ENCODE measurements at places on chromosomes 2 and 18.

GRCh38 chr2:159209341-159210306 is 76.9 kb downstream of the WDSUB1 start:
- no peak overlapping the region for H3K27ac ChIP-seq
- DNase-seq = peak; percentile 59
- H3K4me1 ChIP-seq = peaks cover 11% of the 10 kb centered on the region
- no peaks in the 10 kb centered on the region for H3K27me3 ChIP-seq

- no peak overlapping the region for H3K4me3 ChIP-seq
- H3K36me3 ChIP-seq = no peaks in the 10 kb centered on the region
- DNase-seq = no peak
- H3K4me1 ChIP-seq = no peaks in the 10 kb centered on the region
These were observed 121.5 kb downstream of the WDSUB1 start for GRCh38 chr2:159165048-159165447.

GRCh38 chr2:20604401-20604911 is 46.4 kb downstream of the HS1BP3 start:
- no peaks in the 10 kb centered on the region for H3K4me1 ChIP-seq
- no peak overlapping the region for H3K4me3 ChIP-seq
- no peaks in the 10 kb centered on the region for H3K36me3 ChIP-seq
- no peak overlapping the region for H3K27ac ChIP-seq
- H3K27me3 ChIP-seq = peaks cover 2% of the 10 kb centered on the region

DNA sequence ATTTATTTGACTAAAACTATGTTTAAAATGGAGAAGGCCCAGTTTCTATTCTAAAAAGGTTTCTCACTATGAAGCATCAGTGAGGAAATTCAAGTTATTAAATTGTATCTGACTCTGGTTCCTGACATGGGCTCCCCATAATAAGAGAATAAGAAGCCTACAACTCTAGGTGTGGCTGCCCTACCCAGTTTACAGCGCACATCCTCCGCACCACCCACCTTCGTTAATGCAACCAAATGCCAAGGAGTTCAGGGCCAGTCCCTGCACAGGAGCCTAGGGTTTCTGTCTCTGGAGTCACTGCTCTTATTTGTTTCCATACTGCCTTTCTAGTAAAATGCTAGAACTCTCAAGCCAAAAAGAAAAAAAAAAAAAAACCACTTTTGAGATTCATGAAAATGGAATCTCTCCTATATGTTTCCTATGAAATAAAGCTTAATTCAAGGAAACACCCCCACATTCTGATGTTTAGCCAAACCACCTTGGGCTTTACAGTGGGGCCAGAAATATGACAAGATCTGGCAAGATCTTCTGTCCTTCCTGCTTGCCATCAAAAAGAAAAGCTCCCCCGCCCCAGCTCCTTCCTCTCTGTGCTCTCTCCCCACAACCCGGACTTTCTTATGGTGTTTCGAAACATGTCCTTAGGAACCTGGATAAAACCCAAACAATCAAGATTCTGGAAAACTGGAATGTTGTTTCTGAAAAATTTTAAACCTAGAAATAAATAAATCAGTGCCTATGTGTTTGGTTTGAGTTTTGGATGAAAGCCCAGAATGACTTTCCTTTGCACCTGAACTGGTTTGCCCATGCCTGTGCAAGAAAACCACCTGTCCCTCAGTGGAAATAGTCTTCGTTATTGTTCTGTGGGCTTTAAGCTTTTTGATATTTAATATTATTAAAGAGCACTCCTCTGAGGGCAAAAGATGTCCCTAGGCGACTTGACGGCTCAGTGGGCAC is 136.7 kb downstream of the SP3 start:
- no peak overlapping the region for H3K27ac ChIP-seq
- H3K36me3 ChIP-seq = no peaks in the 10 kb centered on the region
- DNase-seq = no peak

- peaks cover 4% of the 10 kb centered on the region for H3K4me1 ChIP-seq
- no peak overlapping the region for H3K27ac ChIP-seq
- no peaks in the 10 kb centered on the region for H3K27me3 ChIP-seq
- no peak for DNase-seq
These were observed 60.0 kb upstream of the SGPP2 start for GRCh38 chr2:222364285-222364895.

DNA sequence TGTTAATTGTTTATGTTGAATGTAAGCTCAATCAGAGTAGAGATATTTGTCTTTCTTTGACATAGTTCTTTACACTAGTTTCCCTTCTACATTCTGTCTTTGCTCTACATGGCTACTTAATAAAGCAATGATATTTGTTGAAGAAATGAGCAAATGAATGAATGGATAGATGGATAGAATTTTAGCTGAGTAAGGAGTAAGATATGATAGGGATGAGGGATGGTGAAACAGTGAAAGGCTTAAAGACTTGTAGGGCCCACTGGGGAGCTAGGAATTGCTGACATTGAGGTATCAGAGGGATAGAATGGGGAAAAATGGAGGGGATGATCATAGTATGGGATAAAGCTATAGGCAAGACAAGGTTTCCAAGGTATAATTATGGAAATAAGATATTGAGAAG is 361.6 kb upstream of the SPHKAP start:
- no peaks in the 10 kb centered on the region for H3K4me1 ChIP-seq
- no peaks in the 10 kb centered on the region for H3K36me3 ChIP-seq
- H3K27me3 ChIP-seq = no peaks in the 10 kb centered on the region
- no peak overlapping the region for H3K27ac ChIP-seq

- H3K27me3 ChIP-seq = no peaks in the 10 kb centered on the region
- H3K36me3 ChIP-seq = no peaks in the 10 kb centered on the region
- no peak overlapping the region for H3K4me3 ChIP-seq
- DNase-seq = no peak
These were observed 303.6 kb upstream of the TFPI start for GRCh38 chr2:187857826-187858225.

DNA sequence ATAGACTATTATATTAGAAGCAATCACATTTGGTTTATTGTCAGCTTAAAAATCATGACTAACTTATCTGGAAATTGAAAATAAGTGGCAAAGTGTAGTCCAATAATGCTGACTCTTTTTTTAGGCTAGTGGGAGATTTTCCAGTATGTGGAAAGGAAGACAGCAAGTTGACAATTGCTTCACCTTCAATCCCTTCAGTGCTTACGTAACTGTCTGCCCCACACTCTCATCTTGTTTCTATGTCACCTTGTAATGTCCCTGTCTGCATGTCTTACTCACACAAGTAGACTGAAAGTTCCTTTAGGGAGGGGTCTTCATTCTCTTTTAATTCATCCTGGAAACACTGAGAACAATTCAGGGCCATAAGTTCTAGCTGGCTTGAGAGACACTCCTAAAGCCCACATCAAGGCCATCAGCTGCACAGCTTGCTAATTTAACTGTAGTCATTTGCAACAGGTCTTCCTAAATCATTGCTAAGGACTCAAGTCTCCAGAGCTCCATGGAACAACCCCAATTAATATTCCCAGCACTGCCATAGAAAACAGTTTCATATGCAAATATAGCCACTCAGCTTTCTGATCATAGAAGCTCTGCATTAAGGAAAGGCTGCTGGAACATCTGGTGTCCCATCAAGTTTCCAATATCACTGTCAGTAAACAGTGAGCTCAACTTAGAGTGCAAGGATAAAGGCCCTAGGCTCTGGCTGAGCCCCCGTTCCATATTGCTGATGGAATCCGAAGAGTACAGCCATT is 230.5 kb downstream of the ETAA1 start:
- H3K36me3 ChIP-seq = no peaks in the 10 kb centered on the region
- no peaks in the 10 kb centered on the region for H3K4me1 ChIP-seq
- no peak overlapping the region for H3K4me3 ChIP-seq
- H3K27me3 ChIP-seq = no peaks in the 10 kb centered on the region
- DNase-seq = no peak

DNA sequence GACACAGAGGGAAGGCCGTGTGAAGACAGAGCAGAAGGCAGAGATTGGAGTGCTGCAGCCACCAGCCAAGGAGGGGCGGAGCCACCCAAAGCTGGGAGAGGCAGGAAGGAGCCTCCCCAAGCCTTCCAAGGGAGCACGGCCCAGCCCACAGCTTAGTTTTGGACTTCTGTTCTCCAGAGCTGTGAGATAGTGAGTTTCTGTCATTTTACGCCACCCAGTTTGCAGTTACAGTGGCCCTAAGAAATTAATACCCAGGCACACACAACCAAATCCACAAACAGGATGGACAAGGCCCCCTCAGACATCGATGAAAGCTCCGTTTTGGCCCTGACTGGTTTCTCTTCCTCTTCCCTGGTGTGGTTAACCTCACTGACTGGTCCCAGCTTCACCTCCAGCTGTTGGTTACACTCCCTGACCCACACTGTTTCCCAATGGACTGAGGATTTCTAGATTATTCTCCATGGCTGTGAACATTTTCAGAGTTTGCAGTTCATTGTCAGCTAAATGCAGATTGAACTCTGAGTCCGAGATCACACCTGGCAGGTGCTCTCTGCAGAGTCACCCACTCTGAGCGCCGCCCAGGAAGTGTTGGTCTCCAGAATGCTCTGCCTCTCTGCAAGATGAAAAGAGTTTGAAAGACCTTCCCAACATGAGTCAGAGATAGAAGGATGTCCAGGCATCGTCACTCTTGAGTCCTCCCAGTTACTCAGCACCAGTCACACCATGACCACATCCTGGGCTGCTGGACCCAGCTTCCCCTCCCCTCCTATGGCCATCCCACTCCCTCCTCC is 100.2 kb downstream of the TWIST2 start:
- peaks cover 13% of the 10 kb centered on the region for H3K4me1 ChIP-seq
- no peak overlapping the region for H3K4me3 ChIP-seq
- peak; percentile 15 for DNase-seq
- H3K27ac ChIP-seq = no peak overlapping the region

GRCh38 chr2:229118336-229118735 is 152.8 kb downstream of the PID1 start:
- DNase-seq = no peak
- H3K27me3 ChIP-seq = no peaks in the 10 kb centered on the region
- H3K36me3 ChIP-seq = no peaks in the 10 kb centered on the region

GRCh38 chr2:181946444-181947127 is 39.1 kb upstream of the PPP1R1C start:
- no peak overlapping the region for H3K27ac ChIP-seq
- H3K4me1 ChIP-seq = no peaks in the 10 kb centered on the region
- H3K27me3 ChIP-seq = peaks cover 31% of the 10 kb centered on the region
- DNase-seq = no peak
- H3K36me3 ChIP-seq = no peaks in the 10 kb centered on the region
- no peak overlapping the region for H3K4me3 ChIP-seq

All from activated CD4-positive, alpha-beta memory T cell treated with anti-CD3 and anti-CD28 coated beads, Interleukin-2, amount 10 ng/mL, durations not matched to agents 7 days and 5 days (primary cell).